ENCODE measurements at places on chromosomes 16 and 17.

- DNase-seq, result no peak
Observed at GRCh38 chr16:56424791-56425438, 430 bp downstream of the AMFR start.

DNA sequence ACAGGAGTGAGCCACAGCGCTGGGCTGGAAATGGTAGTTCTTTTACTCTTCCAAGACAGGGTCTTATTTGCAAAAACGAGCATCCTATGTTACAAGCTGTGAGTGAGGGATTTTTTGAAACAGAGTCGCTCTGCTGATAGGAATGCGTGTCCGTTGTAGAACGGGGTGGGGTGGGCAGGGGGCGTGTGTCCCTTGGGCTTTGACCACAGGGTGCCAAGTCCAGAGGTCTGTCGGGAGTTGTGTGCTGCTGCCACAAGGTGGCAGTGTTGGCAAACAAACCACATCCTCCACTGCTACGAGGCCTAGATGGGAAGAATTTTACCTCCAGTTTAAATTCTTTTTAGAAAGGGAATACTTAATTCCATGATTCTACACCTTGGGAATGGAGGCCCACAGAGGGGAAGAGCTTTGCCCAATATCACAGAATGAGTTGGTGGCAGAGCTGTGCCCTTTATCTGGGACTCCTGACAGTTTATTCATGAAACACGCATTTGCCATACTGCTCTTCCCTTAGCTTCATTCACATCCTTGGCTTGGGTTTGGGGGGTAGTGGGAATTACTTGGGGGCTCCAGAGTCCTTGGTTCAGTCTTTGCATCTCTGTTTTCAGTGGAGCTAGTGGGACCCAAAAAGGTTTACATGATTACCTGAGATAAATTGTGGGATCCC lies 30.6 kb upstream of the ETV4 start:
- DNase-seq, result peak; percentile 75

DNA sequence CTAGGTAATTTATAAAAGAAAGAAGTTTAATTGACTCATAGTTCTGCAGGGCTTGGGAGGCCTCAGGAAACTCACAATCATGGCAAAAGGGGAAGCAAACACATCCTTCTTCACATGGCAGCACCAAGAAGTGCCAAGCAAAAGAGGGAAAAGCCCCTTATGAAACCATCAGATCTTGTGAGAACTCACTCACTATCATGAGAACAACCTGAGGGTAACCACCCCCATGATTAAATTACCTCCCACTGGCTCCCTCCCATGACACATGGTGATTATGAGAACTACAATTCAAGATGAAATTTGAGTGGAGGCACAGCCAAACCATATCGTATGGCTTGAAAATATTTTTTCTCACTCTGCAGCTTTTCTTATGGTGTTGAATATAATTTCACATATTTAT lies 151.7 kb downstream of the ANKFN1 start:
- DNase-seq, result peak; percentile 15

GRCh38 chr17:81911277-81911961 lies at the start of gene PCYT2:
TSS of gene PCYT2 (minus strand) at chr17:81911399. CDS start at chr17:81911355, 44 bp downstream.
- peak; percentile 94 for DNase-seq

DNA sequence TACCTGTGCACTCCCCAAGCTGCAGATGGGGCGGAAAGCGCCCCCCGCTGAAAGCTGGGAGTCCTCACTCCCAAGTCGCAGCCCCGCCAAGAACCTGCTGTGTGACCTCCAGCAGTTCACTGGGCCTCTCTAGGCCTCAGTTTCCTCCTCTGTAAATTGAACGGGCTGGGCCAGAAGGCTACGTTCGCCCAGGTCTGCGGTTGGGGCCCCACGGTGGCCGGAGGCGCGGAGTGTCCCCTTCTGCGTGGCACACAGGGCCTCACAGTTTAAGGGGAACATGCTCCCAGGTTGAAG lies 628 bp downstream of the GALK1 start:
- DNase-seq, result no peak

All from hematopoietic multipotent progenitor cell treated with erythropoietin and hydrocortisone succinate and interleukin-3 and kit ligand, for 6 days (in vitro differentiated cells).